ENCODE measurements at places on chromosomes 1 and 21. TPM values are rescaled to one million over a fixed set of nuclear protein-coding genes. Genes with fewer than 3 reads are reported as not detected.

GRCh38 chr1:19457607-19458006 is 27.7 kb downstream of the CAPZB start:
- no peak for DNase-seq

- DNase-seq: peak; percentile 97
Observed at GRCh38 chr1:84853741-84854721, 39.0 kb downstream of the LPAR3 start.

- DNase-seq: no peak
Observed at GRCh38 chr1:43284065-43284464, 1.3 kb downstream of the C1orf210 start.

DNA sequence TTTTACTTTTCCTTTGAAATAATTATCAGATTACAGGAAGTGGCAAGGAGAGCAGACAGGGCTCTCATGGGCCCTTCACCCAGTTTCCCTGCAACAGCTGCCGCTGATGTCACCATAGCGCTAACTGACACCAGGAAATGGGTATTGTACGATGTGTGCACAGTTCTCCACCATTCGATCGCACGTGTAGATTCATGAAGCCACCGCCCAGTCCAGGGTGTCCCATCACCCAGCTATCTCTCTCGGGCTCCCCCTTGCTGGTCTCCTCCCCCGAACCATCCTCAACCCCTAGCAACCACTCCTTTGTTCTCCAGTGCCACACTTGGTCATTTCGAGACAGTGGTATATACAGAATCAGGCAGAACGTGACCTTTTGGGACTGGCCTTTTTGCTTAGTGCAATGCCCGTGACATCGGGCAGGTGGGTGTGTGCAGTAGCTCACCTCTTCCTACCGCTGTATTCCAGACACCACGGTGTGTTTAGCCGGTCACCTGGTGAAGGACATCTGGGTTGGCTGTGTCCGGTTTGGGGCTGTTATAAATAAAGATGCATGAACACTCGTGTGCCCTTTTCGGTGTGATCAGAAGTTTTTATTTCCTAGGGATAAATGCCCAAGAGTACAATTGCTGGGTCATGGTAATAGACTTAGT is 118.4 kb downstream of the CRYAA start:
- DNase-seq: no peak

Gene KRTAP11-1
- not detected for total RNA-seq

GRCh38 chr1:209815490-209815889 is 9.5 kb upstream of the IRF6 start:
- no peak for DNase-seq

DNA sequence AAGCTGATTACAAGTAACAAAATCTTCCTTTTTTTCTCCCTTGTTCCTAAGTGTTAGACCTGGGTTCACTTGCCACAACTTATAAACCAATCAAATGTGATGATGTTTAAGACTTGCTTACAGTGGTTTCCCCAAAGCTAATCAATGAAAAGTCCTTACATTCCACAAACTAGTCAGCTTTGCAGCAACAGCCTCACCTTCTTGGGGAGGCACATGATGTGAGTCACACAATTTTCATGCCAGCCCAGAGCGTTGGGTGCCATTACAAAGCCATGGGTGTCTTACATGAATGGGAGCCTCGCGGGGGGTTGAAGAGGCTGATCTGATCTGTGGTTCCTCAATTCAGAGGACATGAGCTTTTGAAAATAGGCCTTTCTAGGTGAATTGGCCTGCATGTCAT is 91.6 kb upstream of the UBE2U start:
- peak; percentile 87 for DNase-seq

- peak; percentile 13 for DNase-seq
Observed at GRCh38 chr1:114154963-114155322, 1.3 kb upstream of the SYT6 start.

Gene SYT6
- not detected for total RNA-seq

Gene FCGR3A
- not detected for total RNA-seq

DNA sequence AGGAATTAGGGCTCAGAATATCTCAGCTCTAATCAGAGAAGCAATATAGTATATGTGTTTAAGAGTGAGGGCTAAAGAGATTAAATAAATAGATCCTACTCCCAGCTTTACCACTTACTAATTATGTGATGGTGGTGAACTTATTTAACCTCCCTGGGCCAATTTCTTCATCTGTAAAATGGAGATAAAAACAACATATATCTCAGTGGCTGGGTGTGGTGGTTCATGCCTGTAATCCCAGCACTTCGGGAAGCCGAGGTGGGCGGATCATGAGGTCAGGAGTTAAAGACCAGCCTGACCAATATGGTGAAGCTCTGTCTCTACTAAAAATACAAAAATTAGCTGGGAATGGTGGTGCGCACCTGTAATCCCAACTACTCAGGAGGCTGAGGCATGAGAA is 135.2 kb downstream of the SLC44A5 start:
- no peak for DNase-seq

Gene PRDM16
- total RNA-seq: not detected

DNA sequence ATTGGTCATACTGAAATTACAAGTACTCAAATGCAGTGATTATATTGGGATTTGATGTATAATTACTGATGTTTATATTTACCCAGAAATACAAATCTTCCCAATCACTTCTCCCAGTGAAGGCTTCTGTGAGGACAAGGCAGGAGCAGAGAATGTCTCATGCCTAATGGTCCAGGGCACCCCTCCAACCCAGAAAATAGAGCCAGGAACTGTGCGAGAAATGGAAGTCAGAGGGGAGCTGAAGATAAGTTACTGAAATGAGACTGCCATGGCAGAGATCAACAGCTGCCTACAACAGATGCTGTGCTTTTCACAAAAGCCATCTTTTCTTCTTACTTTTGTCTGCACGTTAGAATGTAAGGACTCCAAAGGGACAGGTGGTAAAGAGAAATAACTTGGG is 171.2 kb downstream of the TTLL7 start:
- no peak for DNase-seq

Gene VAV3
- total RNA-seq: 26.2 TPM

GRCh38 chr1:193543259-193543658 is 356.8 kb upstream of the B3GALT2 start:
- DNase-seq: no peak

Gene CASZ1
- total RNA-seq: 13.0 TPM
